Occipital lobe (tissue), 3 donors: ENCODE measurements at places on chromosomes 13 and 19. TPM values are rescaled to one million over a fixed set of nuclear protein-coding genes. Genes with fewer than 3 reads are reported as not detected.

DNA sequence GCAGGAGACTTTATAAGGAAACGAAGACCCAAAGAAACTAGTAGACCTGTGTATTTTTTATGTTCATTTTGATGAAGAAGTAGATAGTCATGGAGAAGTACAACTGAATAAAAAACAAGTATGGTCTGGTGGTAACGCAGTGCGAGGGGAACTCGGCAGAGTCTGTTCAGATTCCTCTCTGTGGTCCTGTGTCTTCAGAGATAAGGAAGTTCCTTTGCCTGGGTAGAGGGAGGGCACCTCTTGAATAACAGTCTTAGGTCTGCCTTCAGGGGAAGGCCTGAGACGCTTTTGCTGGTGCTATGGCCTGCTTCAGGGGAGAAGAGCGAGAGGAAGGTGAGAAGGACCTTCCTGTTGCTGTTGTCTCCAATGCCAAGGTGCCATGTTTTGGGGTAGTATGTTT, 25.9 kb upstream of the SLC46A3 start:
- DNase-seq: no peak

The PCDH20 gene
- total RNA-seq: 9.2 TPM

- DNase-seq: no peak
Observed at GRCh38 chr19:54616821-54617560, 13.3 kb upstream of the LILRB1 start.

The KCNN1 gene
- 30.1 TPM for total RNA-seq

DNA sequence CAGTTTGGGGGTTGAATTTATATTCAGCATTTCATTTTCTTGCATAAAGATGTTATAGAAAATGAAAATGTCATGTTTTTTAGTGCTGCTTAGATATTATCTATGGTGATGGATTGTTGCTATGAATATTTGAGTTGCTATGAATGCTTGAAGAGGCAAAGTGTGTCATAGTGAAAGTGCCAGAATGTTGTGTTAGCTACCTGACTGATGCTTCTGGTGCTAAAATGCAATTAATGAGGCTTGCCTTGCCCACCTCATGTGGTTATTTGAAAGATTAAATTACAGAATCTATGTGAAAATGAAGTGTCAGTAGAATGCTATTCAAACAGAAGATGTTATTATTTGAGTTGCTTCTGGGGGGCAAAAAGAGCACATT, 62.7 kb upstream of the MYCBP2 start:
- no peak for DNase-seq

GRCh38 chr19:12244370-12244769, 50.3 kb downstream of the ZNF44 start:
- no peak for DNase-seq

DNA sequence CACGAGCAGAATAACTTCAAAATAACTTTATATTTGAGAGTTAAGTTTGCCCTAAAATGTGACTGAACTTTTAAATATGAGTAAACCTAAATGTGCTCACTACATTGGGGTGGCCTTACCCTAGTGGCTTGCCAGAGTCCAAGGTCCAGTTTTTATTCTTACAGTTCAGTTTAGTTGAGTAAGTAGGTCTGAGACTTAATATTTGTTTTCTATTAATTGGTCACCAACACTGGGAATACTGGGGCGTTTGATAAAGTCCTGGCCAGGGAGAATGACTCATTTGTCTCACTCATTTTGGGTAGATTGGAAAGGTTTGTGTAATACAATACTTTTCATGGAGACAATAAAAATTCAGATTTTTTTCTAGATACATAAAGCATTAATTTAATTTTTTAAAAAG, 127.8 kb upstream of the SPATA13 start:
- DNase-seq: no peak

The ZNF582 gene
- total RNA-seq: 4.8 TPM

DNA sequence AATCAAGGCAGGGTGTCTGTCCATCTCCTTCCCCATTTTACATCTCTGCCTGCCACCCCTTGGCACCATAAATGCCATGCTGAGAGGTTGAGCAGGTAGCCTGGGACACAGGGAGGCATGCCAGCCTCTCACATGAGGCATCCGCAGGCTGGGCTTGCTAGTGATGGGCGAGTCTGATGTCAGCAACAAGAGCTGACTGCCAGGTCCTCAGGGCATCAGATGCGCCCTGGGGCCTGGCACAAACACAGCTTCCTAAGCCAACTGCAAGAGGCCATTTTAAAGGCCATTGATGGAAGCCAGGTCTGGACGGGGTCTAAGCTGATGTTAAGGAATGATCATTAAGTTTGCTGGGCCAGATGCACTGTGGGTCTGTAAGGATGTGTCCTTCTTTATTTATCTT, 34.6 kb downstream of the MYH14 start:
- no peak for DNase-seq

DNA sequence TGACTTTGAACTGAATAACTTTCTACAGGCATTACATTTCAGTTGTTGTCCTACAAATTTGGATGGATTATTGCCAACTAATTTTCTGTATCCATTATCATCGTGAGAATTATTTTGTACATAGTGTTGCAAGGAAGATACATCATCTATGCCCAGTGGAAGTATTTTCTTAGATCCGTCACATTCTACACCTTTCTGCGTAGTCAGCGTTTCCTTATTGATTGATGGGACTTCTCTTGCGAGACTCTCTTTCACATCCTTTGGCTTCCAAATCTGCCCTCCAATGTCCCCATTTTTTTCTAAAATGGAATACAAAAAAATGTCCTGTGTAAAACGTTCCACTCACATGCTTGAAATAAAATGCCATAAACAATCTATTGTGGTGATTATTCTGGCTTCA, 9.2 kb downstream of the ZIM3 start:
- DNase-seq: no peak

GRCh38 chr13:47661076-47661475, 340.0 kb downstream of the SUCLA2 start:
- DNase-seq: no peak

The ZNF446 gene
- 7.5 TPM for total RNA-seq
